ENCODE measurements at places on chromosomes 7 and 10. TPM values are rescaled to one million over a fixed set of nuclear protein-coding genes. Genes with fewer than 3 reads are reported as not detected.

Gene CPXM2
- total RNA-seq, result not detected

Gene GDF2
- total RNA-seq, result not detected

Gene PLA2G12B
- not detected for total RNA-seq

Gene CEP55
- total RNA-seq, result 117 TPM

Gene INMT
- total RNA-seq, result 0.11 TPM

Gene STEAP1
- 32.6 TPM for total RNA-seq

Gene SPDYE16
- total RNA-seq, result 0.12 TPM

Gene CLDN3
- total RNA-seq, result 0.12 TPM

Gene HYAL4
- total RNA-seq, result not detected

Gene ELAPOR2
- 3.3 TPM for total RNA-seq

Gene HEPACAM2
- not detected for total RNA-seq

Gene CH25H
- total RNA-seq, result 0.25 TPM

Gene SCART1
- 4.2 TPM for total RNA-seq

Gene FAM25G
- not detected for total RNA-seq

Gene AOAH
- not detected for total RNA-seq

Gene FAM237B
- 0.22 TPM for total RNA-seq

Gene ACTR3C
- 1.5 TPM for total RNA-seq

Gene MMP21
- total RNA-seq, result under 0.01 TPM

Gene SPDYE18
- total RNA-seq, result not detected

Gene CALCR
- total RNA-seq, result not detected

Gene CTAGE8
- 0.44 TPM for total RNA-seq

Gene RNLS
- 10.2 TPM for total RNA-seq

Gene PIK3AP1
- total RNA-seq, result 0.12 TPM

Gene ASB13
- 9.1 TPM for total RNA-seq

Gene TDRD1
- 0.62 TPM for total RNA-seq

Gene RADIL
- 0.50 TPM for total RNA-seq
